Midbrain (tissue), 1 donor: ENCODE measurements at places on chromosomes 4 and X.

- DNase-seq, result no peak
These were observed 307.2 kb downstream of the DACH2 start for GRCh38 chrX:86455495-86455894.

- no peak for DNase-seq
These were observed 277.8 kb downstream of the SPOCK3 start for GRCh38 chr4:166956484-166956883.

DNA sequence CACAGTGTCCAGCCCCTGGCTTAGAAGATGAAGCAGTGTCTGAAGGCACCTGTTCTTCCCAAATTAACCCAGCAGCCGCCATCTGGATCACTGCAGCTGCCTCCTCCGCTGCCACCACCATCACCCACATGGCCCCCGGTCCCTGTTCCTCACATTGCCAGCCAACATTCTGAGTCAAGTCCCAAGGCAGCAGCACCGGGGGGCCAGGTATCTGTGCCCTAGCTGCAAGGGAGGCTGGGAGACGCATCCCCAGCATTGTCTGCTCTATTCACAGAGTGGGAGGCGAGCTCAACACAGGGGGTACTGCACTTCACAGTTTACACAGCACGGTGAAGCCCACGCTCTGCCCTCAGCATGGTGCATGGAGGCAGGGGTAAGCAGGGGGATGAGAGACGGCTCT is 42.3 kb upstream of the MAN2B2 start:
- no peak for DNase-seq

- no peak for DNase-seq
These were observed 419.9 kb upstream of the SLIT2 start for GRCh38 chr4:19831644-19832285.

DNA sequence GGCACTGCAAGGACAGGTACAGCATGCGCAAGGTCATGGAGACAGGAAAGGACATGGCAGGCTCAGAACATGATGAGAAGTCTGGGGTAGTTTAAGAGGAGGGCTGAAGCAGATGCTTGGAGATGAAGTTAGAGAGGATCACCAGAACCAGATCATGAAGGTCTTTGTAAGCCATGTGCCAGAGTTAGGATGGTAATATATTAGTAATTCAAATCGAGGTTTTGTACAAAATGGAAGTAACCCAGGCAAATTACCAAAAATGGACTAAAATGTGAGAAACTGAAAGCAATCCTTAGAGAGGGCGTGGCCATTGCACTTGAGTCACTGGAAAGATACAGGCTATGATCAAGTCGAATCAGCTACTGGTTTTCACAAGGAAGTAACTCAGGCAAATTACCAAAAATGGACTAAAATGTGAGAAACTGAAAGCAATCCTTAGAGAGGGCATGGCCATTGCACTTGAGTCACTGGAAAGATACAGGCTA is 13.5 kb downstream of the RXFP1 start:
- no peak for DNase-seq

GRCh38 chr4:52676536-52676935 is 17.4 kb upstream of the USP46 start:
- DNase-seq, result no peak

DNA sequence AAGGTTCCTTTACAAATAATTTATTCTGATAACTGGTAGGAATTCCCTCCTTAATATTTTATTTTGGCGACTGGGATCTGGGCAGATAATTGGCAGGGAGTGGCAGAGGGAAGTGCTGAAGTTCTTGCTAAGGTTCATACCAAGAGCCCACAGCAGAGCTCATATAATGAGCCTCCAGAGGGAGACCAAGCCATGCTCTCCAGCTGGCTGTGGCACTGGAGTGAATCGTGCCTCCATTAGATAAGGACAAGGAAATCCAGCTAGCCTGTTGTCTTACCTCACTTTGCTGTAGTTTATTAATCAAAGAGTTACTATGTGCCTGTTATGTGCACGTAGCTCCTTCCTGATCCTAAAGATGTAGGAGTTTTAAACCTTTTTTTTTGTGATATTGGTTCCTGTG is 1.3 kb downstream of the ASB12 start:
- no peak for DNase-seq

GRCh38 chr4:26075583-26075982 is 161.6 kb downstream of the SMIM20 start:
- DNase-seq, result no peak

DNA sequence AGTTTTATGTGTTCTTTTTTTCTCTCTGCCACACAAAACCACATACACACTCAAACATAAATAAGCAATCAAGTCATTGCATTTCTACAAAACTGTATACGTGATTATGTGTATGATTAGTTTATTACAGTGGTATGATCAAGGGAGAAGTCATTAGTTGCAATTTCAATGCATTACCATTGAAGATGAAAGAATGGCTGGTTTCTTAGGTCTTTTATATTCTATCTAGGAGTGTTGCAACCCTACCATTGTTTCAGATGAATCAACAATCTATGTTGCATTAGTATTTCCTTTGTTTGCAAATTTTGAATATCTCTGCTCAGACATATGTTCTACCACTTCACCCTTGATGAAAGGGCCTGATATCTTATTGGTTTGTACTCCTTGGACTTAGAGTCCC is 6.8 kb downstream of the ANXA3 start:
- no peak for DNase-seq

DNA sequence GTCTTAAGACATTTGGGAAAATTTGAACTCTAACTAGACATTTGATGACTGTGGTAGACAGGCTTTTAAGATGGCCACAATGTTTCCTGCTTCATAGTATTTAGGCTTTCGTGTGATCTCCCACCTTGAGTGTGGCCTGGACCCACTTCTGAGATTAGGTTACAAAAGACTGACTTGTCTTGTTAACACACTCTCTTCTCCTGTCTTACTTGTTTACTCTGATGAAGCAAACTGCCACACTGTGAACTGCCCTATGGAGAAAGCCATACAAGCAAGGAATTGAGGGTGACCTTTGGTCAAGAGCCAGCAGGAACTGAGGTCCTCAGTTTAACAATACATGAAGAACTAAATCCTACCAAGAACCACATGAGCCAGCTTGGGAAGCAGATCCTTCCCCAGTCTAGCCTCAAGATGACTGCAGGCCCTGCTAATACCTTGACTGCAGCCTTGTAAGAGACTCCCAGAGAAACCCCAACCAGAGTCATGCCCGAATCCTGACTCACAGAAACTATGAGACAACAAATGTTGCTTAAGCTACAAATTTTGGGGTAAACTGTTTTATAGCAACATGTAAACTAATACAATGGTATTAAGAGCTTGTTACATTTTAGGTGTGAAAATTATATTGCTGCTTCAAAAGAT is 20.3 kb downstream of the UBA6 start:
- no peak for DNase-seq

DNA sequence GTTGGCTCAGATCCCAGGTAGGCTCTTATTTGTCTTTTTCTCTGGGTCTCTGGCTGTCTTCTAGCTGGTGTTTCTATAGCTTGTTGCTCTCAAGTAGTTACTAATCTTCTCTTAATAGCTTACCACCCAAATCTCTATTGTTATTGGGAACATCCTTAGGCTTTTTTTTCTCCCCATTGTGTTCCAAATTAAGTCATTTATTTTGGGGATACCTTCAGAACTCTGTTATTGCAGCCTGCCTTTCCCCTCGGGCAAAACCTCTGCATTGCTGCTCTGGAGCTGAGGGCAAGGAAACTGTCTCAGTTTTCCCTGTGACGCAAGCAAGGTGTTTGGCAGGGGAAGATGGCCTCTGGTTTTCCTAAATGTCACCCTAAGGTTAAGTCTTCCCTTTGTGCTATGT is 338.1 kb upstream of the ZCCHC13 start:
- no peak for DNase-seq

DNA sequence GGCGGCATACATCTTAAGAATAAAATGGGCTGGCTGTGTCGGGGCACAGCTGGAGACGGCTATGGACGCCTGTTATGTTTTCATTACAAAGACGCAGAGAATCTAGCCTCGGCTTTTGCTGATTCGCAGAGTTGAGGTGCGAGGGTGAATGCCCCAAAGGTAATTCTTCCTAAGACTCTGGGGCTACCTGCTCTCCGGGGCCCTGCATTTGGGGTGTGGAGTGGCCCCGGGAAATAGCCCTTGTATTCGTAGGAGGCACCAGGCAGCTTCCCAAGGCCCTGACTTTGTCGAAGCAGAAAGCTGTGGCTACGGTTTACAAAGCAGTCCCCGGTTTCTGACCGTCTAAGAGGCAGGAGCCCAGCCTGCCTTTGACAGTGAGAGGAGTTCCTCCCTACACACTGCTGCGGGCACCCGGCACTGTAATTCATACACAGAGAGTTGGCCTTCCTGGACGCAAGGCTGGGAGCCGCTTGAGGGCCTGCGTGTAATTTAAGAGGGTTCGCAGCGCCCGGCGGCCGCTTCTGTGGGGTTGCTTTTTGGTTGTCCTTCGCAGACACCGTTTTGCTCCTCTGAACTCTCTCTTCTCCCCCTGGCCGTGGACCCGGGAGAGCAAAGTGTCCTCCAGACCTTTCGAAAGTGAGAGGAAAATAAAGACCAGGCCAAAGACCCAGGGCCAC is 1.9 kb downstream of the SHOX start:
- DNase-seq, result no peak

DNA sequence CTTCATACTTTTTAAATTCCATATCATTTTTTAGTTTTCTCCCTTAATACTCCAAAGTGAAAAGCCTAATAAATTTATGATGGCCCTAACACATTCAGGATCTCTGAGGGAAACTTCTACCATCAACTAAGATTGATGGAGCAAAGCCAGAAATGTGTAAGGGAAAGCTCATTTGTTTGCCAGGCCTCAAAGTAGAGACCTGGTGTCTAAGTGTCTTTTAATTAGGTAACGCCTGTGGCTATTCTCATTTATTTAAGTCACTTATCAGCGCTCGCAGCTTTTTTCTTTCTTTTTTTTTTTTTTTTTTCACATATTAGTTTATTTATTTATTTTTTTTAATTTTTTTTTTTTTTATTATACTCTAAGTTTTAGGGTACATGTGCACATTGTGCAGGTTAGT is 242.4 kb downstream of the TMA16 start:
- DNase-seq, result no peak

GRCh38 chr4:39718366-39719323 is 20.7 kb downstream of the UBE2K start:
- DNase-seq, result no peak

DNA sequence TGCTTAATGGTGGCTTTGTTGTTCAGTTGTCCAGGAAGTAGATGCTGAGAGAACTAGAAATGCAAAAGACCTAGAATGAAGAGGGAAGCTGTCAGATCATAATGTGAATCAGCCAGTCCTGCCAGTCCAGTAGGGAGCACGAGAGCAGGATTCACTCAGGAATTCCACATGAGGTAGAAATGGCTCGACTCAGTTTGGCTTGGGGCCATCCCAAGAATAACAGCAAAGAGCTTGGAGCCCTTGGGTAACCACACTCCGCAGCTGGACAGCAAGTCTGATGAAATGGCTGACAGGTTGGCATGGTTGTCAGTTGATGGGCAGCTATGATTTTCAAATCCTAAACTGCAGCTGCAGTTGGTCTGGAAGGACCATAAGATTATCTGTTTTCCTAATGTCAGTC is 44.5 kb upstream of the WDR1 start:
- DNase-seq, result no peak

DNA sequence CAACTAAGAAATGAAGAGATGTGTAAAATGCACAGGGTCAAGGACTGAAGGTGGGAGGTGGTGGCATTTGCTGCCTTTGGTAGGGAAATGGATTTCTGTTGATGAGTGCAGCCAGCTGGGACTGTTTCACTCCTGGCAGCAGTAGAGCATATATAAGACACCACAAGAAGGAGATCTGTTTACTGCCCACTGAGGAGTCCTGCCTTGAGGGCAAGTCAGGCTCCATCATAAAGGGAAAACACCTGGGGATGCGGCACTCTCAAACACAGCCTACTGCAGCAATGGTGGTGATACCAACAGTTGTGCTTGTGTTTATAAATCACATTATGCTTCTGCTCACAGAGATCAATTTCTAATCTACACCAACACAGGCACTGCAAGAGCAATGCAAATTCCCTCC is 222.1 kb downstream of the TACR3 start:
- DNase-seq, result no peak

GRCh38 chr4:183876268-183876934 is 28.7 kb upstream of the STOX2 start:
- peak; percentile 32 for DNase-seq

DNA sequence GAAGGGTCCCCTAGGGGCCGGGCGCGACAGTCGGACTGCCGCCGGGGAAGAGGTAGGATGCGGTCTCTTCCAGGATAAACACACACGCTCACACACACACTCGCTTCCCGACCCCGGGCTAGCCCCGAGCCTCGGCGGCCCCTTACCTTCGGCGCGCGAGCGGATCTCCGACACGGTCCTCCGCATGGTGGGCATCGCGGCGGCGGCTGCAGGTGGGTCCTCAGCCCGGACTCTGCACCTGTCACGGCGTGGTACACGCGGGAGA is 294 bp downstream of the ATP8A1 start:
- DNase-seq, result no peak

- peak; percentile 83 for DNase-seq
These were observed 41.1 kb downstream of the LUZP4 start for GRCh38 chrX:115330498-115331168.
